Fibroblast of skin of right biceps (primary cell): ENCODE measurements at places on chromosomes 3 and 15.

- no peak for DNase-seq
These were observed 62.2 kb downstream of the HES1 start for GRCh38 chr3:194197981-194198695.

GRCh38 chr3:14492948-14493881 lies 46.9 kb downstream of the GRIP2 start:
- no peak for DNase-seq

GRCh38 chr3:156728267-156728985 lies 54.0 kb downstream of the TIPARP start:
- no peak for DNase-seq

DNA sequence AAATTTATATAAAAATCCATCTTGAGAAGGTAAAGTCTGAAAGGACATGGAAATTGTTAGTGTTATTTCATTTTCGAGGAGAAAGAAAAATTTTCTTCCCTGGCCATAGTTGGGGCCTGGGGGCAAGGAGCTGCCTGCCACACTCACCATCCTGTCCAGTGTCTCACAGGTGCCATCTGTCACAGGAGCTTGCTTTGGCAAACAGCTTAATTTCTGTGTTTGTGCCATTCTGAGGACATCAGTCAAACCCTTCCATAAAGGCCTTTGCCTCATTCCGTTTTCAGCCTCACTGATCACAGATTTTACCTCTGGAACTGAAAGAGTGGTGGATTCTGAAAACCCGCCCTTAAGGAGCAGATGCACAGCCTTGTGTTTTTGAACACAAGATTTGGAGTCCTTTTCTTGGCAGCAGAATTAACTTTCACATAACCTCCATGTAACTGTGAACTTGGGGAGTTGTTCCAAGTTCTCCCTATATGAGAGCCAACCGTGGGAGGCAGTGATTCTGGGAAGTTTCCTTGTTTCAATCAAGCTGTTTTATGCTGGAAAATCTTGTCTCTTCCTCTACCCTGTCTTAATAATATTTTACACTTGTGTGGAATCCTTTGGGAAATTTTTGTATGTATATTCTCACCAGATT lies 254.7 kb downstream of the CACNA2D3 start:
- no peak for DNase-seq

DNA sequence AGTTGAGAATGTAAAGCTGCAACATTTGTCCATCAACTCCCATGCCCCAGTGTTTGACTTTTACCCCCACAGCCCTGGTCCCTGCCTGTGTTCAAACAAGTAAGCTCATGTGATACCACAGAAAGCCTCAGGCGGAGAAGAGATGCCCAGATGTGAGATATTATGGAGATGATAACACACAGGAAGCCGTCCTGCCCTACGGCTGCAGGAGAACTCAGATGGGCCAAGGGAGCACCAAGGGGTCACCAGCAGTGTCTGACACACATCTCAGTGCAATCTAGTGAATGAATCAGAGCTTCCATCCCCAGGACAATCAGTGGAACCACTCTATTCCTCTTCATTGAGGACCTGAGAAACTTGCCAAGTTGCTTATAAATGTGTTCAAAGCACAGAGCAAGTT lies 14.0 kb upstream of the SPINK8 start:
- no peak for DNase-seq

GRCh38 chr15:66225656-66226274 lies 27.8 kb downstream of the MEGF11 start:
- DNase-seq: no peak
